ENCODE measurements at places on chromosomes 4 and X.

DNA sequence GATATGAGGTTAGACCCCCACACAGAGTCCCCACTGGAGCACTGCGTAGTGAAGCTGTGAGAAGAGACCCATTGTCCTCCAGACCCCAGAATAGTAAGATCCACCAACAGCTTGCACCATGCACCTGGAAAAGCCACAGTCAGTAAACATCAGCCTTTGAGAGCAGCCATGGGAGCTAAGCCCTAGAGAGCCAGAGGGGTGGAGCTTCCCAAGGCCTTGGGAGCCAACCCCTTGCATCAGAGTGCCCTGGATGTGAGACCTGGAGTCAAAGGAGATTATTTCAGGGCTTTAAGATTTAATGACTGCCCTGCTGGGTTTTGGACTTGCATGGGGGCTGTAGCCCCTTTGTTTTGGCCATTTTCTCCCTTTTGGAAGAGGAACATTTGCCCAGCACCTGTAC lies 35.7 kb downstream of the HSD17B13 start:
- no peak for DNase-seq

- no peak for DNase-seq
These were observed 83.2 kb downstream of the GPR143 start for GRCh38 chrX:9682456-9682855.

- no peak for DNase-seq
These were observed 39.9 kb downstream of the TXLNG start for GRCh38 chrX:16826207-16826606.

- DNase-seq = no peak
These were observed 71.6 kb downstream of the MAML3 start for GRCh38 chr4:140082391-140082755.

GRCh38 chrX:151935358-151935757 lies 22.7 kb downstream of the MAGEA4 start:
- no peak for DNase-seq

DNA sequence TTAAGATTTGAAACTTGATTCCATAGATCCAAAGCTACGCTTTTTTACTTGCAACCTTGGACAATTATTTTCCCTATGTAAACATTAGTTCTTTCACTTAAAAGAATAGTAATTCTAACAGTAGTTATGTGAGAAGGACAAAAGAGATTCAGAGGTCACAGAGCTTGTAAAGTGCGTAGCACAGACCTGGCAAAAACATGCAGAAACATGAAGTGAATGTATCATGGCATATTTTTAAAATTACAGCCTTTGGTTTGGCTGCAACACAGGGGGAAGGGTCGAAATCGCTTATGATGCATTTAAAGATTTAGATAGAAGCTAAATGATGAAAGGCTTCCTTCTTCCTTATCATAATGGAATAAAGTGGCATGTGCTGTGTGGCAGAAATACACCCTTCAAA lies 1068.8 kb downstream of the ARAP2 start:
- no peak for DNase-seq

- DNase-seq = no peak
These were observed 77.2 kb downstream of the DMD start for GRCh38 chrX:33134164-33134563.

- no peak for DNase-seq
These were observed 1.3 kb downstream of the BDH2 start for GRCh38 chr4:103098341-103098740.
